CD4-positive, CD25-positive, alpha-beta regulatory T cell (primary cell): ENCODE measurements at places on chromosomes 13 and 19. TPM values are rescaled to one million over a fixed set of nuclear protein-coding genes. Genes with fewer than 3 reads are reported as not detected.

DNA sequence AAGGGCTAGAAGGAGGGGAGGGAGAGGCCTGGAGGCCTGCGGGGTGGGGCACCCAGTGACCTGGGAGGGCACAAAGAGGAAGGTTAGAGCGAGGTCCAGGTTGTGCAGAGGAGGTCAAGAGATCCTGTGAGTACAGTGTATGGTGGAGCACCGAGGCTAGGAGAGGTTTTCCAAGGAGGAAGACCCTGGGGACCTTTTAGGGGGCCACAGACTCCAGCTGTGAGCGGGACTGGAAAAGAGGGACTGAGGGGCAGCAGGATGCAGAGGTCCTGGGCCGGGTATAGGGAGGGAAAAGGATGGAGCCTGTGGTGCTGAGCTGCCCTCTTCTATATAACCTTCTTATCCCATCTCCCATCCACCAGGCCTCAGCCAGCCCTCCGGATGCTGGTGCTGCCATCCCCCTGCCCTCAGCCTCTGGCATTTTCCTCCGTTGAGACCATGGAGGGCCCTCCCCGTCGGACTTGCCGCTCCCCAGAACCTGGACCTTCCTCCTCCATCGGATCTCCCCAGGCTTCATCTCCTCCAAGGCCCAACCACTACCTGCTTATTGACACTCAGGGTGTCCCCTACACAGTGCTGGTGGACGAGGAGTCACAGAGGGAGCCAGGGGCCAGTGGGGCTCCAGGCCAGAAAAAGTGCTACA lies 863 bp downstream of the ZNF581 start:
- peak overlapping the region; percentile 48 for H3K4me3 ChIP-seq
- H3K27ac ChIP-seq: peak overlapping the region; percentile 80
- peaks cover 73% of the 10 kb centered on the region for H3K4me1 ChIP-seq
- H3K27me3 ChIP-seq: no peaks in the 10 kb centered on the region
- DNase-seq: no peak
- H3K36me3 ChIP-seq: peaks cover 8% of the 10 kb centered on the region

DNA sequence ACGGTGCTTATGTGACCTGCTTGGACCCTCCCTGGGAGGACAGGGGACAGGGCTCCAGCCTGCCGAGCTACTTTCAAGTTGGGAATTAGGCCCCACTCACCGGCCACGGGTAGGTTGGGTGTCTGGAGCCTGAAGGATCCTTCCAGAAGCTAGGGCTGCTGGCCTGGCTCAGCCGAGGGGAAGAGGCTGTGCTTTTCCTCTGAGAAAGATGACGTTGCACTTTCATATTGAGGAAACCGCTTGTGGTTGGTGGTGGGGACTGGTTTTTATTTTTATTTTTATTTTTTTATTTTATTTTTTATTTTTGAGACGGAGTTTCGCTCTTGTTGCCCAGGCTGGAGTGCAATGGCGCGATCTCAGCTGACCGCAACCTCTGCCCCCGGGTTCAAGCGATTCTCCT lies at the start of gene TMEM150B:
TMEM150B (minus strand) TSS at position 170 of the 400 bp plus-strand sequence. CDS start 4,305 bp downstream, outside the sequence.
- no peak within 1 kb of the TSS for H3K27ac ChIP-seq
- H3K36me3 ChIP-seq: no peaks in the 10 kb centered on the region
- H3K27me3 ChIP-seq: no peaks in the 10 kb centered on the region
- no peak within 1 kb of the TSS for H3K4me3 ChIP-seq
- peaks cover 4% of the 10 kb centered on the region for H3K4me1 ChIP-seq

DNA sequence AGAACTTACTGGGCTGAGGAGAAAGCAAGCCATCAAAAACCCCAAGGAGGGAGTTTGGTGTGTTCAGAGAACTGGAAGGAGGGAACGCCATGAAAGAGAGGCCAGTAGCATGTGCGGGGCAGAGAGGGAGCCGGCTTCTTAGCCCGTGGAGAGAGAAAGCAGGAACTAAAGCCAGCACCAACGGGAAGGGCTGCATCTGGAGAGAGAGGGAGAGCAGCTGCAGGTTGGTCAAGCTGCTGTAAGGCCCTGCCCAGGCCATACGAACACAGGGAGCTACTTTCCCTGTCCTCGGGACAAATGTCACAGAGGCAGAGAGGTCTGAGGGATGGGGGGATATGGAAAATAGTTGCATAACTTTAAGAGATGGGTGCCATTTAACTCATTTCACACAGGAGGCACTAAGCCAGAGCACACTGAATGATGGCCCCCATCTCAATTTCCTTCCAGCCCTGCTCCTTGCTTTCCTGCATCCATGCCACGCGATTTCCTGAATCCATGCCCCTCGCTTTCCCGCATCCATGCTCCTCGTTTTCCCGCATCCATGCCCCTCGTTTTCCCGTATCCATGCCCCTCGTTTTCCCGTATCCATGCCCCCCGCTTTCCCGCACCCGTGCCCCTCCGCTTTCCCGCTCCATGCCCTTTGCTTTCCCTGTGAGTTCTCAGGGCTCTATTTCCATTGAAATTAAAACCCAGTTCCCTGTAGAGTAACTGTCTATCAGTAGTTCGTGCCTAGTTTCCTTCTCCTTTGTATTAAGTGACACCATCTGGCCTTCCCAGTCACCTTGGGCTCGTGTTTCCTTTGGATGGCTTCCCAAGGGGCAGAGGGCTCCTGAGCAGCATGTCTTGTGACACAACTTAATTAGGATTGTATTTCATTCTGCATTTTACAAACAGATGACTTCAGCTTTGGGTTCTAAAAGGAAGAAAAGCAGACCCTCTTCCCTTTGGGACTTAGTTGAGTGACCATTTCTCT lies 31.5 kb upstream of the TPT1 start:
- no peak for DNase-seq
- no peaks in the 10 kb centered on the region for H3K27me3 ChIP-seq
- no peak overlapping the region for H3K4me3 ChIP-seq
- peaks cover 18% of the 10 kb centered on the region for H3K4me1 ChIP-seq

DNA sequence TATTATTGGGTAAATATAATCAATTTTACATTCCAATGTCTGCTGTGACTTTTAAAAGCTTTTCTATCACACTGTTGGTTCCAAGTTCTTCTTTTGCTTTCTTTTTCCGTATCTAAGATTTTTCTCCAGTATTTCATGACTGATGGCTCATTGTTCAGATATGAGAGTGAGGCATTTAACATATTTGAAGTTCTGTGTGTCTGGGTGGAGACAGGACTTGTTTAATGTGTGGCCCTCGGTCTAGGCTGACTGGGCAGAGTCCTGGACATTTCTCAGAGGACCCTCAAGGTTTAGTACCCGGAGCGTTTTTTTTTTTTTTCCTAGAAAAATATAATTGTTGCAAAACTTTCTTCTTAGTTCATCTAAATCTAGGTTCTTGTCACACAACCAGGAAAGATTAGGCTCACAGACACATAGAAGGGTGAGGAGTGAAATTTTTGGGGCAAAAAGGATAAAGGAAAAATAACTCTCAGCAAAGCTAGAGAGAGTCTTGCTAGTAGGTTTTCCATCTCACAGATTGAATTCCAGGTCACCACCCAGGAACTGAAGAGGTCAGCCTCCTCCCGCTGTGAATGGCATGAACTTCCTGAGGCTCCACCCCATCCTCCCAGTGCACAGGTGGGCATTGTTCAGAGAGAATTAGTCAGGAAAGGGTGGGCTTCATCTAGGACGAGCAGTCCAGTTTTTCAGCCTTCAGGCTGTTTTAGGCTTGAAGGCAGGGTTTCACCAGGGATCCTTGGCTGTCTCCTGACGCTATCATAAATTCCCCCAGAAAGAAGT lies 1002.4 kb upstream of the PCDH9 start:
- no peaks in the 10 kb centered on the region for H3K27me3 ChIP-seq
- no peak overlapping the region for H3K27ac ChIP-seq
- H3K4me1 ChIP-seq: no peaks in the 10 kb centered on the region
- no peak overlapping the region for H3K4me3 ChIP-seq
- DNase-seq: no peak

DNA sequence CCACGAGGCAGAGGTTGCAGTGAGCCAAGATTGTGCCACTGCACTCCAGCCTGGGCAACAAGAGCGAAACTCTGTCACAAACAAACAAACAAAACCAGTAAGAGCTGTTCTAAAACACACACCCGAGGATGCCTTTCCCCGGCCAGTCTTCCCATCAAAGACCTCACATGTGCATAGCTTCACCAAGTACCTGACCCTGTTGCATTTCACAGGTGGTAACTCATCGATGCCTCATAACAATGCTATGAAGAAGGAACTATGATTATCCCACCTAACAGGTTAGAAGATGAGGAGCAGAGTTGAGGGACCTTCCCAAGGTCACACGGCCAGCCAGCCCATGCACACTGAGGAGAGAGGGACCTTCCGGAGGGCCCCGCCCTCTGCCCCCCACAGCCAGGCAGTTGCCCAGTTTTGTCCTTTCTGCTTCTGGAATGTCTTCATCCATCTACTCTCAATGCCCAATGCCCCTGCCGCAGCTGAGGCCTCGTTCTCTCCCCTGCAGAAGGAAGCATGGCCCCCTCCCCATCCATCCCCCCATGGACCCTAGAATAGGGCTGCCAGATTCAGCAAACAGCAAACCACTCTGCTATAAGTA lies 16.8 kb upstream of the LENG8 start:
- no peaks in the 10 kb centered on the region for H3K27me3 ChIP-seq
- no peaks in the 10 kb centered on the region for H3K36me3 ChIP-seq
- no peak overlapping the region for H3K4me3 ChIP-seq
- H3K4me1 ChIP-seq: peaks cover 17% of the 10 kb centered on the region

- peaks cover 67% of the 10 kb centered on the region for H3K36me3 ChIP-seq
- H3K27ac ChIP-seq: no peak overlapping the region
- no peaks in the 10 kb centered on the region for H3K4me1 ChIP-seq
- no peak for DNase-seq
- no peaks in the 10 kb centered on the region for H3K27me3 ChIP-seq
Observed at GRCh38 chr19:17829855-17830566, 8.7 kb upstream of the INSL3 start.

DNA sequence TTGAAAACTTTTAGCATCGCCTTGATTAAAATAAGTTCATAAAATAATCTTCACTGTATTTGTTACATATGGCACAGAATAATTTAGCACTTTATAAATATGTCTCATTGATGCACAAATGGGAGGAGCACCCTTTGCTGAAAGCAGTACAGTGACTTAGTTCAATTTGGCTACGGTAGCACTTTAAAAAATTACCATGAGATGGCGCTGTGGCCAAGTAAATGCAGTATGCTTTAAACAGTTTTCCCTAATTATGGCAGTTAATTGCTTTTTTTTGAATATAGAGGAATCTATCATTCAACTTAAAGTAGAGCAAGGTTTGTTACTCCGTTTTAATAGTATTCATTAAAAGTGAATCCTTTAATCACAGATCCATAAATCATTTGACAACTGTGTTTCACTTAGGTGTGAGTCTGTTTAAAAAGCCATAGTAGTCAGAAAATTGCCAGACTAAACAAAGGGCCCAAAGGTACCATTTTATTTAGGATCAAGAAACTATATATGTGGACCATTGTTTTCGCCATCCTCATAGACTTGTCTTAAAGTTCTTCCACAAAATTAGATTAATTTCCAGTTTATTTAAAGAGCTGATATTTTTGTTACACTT lies 34.7 kb upstream of the ESD start:
- DNase-seq: peak; percentile 2
- H3K4me1 ChIP-seq: no peaks in the 10 kb centered on the region
- no peak overlapping the region for H3K27ac ChIP-seq
- H3K27me3 ChIP-seq: peaks cover 7% of the 10 kb centered on the region
- no peak overlapping the region for H3K4me3 ChIP-seq

DNA sequence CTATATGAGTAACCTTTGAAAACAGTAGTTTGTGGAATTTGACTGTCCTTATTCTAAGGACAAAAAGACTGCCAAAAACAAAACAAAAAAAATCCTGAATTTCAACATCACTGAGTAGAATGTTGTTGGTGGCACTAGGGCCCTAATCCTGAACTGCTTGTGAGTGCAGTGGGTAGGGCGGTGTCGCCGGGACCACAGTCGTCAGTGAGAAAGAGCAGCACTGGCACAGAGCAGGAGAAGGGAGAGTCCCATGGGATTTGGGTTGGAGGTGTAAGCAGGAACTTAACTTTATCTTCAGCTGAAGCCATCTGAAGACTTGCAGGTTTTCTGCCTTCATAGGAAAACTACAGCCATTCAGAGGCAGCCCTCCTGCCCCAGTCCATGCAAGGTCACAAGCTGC lies 5.6 kb downstream of the PCID2 start:
- H3K4me1 ChIP-seq: peaks cover 32% of the 10 kb centered on the region
- DNase-seq: no peak
- H3K27ac ChIP-seq: no peak overlapping the region
- no peaks in the 10 kb centered on the region for H3K27me3 ChIP-seq

The SSC5D gene
- total RNA-seq: 0.27 TPM
